Esophagus mucosa (tissue), 1 donor: ENCODE measurements at places on chromosomes 5 and 9. TPM values are rescaled to one million over a fixed set of nuclear protein-coding genes. Genes with fewer than 3 reads are reported as not detected.
A peak's percentile ranks its signal among the peaks of the same experiment; 100 is the strongest.

DNA sequence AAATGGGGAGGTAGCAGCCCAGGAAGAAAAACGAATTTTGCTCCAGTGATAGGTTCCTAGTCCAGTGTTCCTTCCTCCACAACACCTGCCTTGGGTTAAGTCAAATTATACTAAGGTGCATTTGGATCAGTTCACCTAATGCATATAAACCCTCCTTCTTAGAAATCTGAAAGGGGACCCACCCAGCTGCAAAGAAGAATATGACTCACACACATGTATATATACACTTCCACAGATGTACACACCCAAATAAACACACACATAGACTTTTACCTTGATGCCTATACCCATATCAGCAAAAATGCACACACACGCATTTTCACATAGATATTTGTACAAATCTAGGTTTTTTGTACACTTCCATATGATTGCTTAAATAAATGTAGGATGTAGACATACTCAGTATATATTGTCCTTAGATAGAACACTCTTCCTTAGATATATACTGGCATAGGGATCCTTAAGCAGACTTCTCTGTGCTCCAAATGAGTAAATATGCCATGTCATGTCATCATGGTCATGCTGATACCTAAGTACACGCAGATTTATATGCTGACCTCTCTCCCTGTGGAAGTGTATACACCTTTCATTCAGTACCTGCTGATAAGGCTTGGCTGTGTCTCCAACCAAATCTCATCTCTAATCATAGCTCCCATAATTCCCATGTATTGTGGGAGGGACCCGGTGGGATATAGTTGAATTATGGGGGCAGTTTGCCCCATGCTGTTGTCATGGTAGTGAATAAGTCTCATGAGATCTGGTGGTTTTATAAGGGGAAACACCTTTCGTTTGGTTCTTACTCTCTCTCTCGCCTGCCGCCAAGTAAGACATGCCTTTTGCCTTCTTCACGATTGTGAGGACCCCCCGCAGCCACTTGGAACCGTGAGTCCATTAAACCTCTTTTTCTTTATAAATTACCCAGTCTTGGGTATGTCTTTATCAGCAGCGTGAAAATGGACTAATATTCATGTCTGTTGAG is 10.2 kb downstream of the ADRB2 start:
- ATAC-seq, result peak; percentile 73

DNA sequence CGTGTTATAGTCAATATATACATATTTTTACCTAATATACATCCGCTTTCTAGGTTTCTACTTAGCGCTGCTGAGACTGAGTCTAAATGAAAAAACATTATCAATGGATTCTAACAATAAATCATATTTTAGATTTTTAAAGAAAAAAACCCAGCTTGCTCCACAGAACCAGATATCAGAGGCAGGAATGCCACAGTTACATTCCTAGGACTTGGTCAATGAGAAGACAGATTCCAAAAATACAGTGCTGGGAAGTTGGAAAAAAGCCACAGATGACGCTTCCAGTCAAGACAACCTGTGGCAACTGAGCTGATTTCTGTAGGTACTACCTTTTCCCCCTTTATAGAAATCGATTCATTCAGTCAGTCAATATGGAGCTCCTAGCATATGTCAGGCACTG is 577 bp upstream of the CCDC112 start:
- no peak for ATAC-seq

DNA sequence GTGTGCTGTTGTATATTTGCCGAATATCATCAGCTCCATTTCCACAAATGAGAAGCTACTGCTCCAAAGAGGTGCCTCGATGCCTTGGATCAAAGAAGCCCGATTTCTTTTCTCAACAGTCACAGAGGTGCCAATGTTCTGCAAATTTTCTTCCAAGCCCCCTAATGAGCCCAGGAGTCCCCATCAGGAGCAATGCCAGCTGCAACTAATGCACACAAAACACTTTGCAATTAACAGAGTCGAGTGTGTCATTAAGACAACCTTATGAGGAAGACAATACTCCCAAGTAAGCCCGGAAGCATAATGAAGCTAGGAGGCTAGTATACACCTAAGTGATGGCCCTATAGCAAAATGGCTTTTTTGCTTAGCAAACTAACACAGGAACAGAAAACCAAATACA is 247.0 kb downstream of the TRIM32 start:
- ATAC-seq, result no peak

- no peak for ATAC-seq
Observed at GRCh38 chr5:55851675-55851979, 470 bp downstream of the IL31RA start.

DNA sequence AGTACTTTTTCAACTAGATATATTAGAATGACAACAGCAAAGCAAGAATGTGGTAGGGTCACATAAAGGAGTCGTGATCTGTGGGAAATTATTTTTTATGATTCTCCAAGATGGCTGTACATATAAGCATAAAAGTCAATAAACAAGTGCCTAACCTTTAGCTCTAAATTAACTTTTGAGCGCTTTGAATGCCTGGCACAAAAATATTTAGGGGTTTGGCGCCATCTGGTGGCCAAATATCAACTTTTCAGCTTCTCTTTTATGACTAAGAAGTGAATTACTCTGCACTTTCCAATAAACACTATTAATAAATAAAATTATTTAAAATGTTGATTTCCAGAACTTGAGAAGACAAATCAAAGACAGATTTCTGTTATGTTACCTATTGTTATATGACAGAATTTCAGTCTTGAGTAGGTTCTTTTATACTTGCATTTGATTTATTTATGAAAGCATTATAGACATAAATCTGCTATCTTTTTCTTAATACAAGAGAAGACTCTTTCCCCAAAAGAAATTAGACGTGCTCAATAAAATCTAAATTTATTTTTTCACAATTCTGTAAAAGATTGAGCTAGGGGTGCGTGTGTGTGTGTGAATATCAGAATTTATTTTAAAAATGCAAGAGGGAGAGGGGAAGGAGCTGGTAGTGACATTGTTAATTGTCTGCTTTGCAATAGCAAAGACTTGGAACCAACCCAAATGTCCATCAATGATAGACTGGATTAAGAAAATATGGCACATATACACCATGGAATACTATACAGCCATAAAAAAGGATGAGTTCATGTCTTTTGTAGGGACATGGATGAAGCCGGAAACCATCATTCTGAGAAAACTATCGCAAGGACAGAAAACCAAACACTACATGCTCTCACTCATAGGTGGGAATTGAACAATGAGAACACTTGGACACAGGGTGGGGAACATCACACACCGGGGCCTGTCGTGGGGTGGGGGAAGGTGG is 36.7 kb upstream of the ARRDC3 start:
- ATAC-seq, result peak; percentile 35

DNA sequence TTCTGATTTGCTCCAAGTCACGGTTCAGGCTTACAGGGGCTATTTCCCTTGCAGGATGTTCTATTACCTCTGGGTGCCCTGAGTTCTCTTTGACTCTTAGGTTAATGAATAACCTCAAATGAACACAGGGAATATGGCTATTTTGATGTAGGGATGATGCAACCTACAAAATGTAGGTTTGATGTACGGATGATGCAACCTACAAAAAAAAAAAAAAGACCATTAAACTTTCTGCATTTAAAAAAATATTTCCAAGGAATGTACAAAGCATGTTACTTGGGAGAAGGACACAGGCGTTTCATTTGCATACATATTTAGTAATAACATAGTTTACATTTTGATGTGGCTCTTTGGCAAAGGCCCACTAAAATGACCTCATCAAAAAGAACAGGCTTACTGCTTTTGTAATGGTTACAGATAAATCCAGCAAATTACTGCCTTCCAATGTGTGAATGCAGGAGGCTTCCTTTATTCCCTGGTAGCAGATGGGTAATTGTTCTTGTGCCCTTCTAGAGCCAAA is 36.3 kb downstream of the ZNF474 start:
- no peak for ATAC-seq

DNA sequence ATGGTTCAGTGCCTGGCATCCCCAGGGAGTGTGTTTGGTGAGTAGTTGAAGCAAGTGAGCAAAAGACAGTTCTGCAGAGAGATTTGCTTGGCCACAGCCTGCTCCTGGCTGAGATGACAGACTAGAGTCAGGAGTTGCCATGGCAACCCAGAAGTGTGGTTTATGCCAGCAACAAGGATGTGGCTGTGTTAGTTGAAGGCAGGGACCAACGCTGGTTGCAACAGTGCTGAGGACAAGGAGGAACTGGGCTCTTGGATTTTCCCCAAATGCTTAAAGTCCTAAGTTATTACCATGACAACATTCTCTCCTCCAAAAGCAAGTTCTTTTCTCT is 2.7 kb downstream of the NXNL2 start:
- ATAC-seq, result no peak

- no peak for ATAC-seq
Observed at GRCh38 chr5:150263375-150263775, 26.2 kb downstream of the CAMK2A start.

GRCh38 chr9:100091650-100092049 is 7.2 kb downstream of the ERP44 start:
- ATAC-seq, result no peak

- no peak for ATAC-seq
Observed at GRCh38 chr5:149143470-149143869, 2.2 kb downstream of the ABLIM3 start.

GRCh38 chr5:170736966-170737365 is 46.6 kb upstream of the GABRP start:
- no peak for ATAC-seq

DNA sequence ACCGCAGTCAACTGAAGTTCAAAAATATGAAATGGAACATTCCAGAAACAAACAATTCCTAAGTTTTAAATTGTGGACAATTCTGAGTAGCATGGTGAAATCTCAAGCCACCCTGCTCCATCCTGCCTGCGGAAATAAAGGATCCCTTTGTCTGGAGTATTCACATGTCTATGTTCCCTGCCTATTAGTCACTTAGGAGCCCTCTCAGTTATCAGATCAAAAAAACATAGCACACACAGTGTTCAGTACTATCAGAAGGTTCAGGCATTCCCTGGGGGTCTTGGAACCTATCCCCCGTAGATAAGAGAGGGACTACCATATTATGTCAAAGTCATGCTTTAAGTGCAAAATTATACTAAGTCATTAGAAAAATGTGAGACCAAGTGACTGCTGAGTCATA is 300.8 kb downstream of the SEMA5A start:
- ATAC-seq, result no peak

Gene PCDHA1
- not detected for total RNA-seq

Gene PCDHB13
- 3.4 TPM for total RNA-seq

Gene NTRK2
- total RNA-seq, result 9.8 TPM
